Fibroblast of skin of back (primary cell): ENCODE measurements at places on chromosomes 16 and 17.

GRCh38 chr16:14539156-14539555, 90.9 kb downstream of the PARN start:
- no peak for DNase-seq

- DNase-seq = no peak
Observed at GRCh38 chr16:27450196-27450549, 48.2 kb downstream of the IL21R start.

GRCh38 chr17:80819422-80820164, 172.0 kb upstream of the CHMP6 start:
- no peak for DNase-seq

GRCh38 chr16:50275428-50276325, 9.3 kb downstream of the ADCY7 start:
- no peak for DNase-seq

- DNase-seq = no peak
Observed at GRCh38 chr16:69863401-69864281, 87.5 kb upstream of the CLEC18A start.

- DNase-seq = no peak
Observed at GRCh38 chr17:4221899-4222659, 41.7 kb downstream of the ANKFY1 start.

GRCh38 chr17:1861391-1862010, 31.7 kb downstream of the RPA1 start:
- no peak for DNase-seq

GRCh38 chr16:81616321-81617020, 162.6 kb upstream of the PLCG2 start:
- peak; percentile 56 for DNase-seq

DNA sequence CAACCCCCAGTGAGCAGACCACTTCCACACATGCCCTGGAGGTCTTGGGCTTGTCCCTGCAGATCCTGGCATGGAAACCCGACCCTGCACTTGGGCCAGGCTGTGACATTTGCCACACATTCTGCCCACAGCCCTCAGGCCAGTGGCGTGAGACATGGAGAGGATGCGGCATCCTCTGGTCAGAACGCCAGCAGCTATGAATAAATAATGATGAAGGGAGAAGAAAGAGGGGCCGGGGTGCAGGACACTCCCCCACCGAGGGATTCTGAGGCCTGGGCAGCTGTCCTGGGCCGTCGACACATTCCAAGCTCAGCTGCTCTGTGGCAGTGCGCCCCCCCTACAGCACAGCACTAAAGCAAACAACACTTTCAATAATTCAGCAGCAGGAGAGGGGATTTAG, 148.8 kb downstream of the ENGASE start:
- DNase-seq = no peak

DNA sequence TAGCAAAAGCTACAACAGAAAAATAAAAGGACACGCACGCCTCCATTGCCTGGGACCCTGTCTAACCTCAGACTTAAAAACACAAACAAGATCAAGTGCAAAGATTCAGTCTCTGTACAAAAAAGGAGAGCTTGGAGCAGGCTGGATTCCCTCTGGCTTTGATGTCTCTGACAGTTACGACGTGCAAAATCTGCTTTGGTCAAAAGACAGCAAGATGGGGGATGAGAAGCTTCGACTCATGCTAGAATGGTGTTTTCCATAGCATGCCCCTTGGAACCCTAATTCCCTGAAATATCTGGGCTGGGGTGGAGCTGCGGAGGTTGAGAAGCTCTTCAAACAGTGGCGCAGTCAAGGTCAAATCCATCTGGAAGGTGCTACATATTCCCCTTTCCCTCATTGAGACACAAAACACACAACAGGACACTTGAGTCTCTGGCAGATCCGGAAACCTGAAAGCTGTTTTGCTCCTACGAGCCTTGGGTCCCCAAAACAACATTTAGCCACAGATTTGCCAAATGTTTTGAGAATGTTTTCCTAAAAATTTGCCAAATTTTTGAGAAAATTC, 9.1 kb downstream of the MYH11 start:
- DNase-seq = no peak

- no peak for DNase-seq
Observed at GRCh38 chr16:81928975-81929374, 82.3 kb downstream of the SDR42E1 start.

- DNase-seq = peak; percentile 36
Observed at GRCh38 chr16:12426122-12426521, 377.6 kb downstream of the CPPED1 start.
